ENCODE measurements at places on chromosomes 2 and 18.

GRCh38 chr2:47002480-47003381 lies 87.1 kb upstream of the MCFD2 start:
- DNase-seq = no peak

DNA sequence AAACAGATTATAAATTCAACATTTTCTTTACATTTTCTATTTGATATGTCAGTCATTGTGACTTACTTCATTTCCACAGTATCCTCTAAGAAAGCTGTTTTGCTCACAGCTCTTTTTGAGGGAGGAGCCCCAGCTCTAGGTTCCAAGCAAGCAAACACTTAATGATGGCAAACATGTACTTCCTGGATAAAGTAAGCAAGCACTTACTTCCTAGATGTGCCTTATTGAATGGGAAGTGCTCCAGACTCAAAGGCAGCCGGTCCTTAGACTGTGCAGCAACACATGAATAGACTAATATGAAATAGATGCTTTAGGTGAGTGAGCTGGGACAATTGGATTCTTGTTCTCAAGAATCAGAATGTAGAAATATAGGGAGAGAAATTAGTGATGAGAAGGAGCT lies 2149.8 kb upstream of the PIK3C3 start:
- DNase-seq = no peak

GRCh38 chr18:44977856-44978255 lies 297.2 kb downstream of the SETBP1 start:
- no peak for DNase-seq

- DNase-seq = no peak
Measured at GRCh38 chr2:105597011-105597805, 147.5 kb upstream of the NCK2 start.

GRCh38 chr18:11761553-11761952 lies 72.5 kb downstream of the GNAL start:
- DNase-seq = no peak

All from skeletal muscle cell (primary cell).